ENCODE measurements at places on chromosomes 5 and 9.

GRCh38 chr5:169746147-169746694 is 109.1 kb downstream of the DOCK2 start:
- DNase-seq, result no peak

- no peak for DNase-seq
Observed at GRCh38 chr5:169152946-169153345, 148.0 kb downstream of the SLIT3 start.

DNA sequence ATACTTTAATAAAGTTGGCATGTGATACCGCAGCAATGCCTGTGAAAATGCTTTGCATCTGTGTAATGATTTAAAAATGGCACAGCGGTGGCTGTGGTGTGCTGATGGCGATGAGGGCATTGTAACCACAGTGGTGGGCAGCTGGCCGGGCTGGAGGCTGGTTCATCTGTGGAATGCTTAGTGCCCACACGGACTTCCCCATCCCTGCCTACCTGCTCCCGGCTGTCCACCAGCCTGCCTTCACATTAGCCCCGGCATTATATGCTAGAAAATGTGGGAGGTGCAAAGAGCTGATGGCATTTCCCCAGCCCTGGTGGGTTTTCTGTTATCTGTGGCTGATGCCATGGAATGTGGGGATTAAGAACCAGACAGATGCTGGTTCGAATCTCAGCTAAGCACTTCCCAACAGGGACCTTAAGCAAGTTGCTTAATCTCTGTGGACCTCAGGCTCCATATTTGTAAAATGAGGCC is 2.9 kb upstream of the NDST1 start:
- no peak for DNase-seq

DNA sequence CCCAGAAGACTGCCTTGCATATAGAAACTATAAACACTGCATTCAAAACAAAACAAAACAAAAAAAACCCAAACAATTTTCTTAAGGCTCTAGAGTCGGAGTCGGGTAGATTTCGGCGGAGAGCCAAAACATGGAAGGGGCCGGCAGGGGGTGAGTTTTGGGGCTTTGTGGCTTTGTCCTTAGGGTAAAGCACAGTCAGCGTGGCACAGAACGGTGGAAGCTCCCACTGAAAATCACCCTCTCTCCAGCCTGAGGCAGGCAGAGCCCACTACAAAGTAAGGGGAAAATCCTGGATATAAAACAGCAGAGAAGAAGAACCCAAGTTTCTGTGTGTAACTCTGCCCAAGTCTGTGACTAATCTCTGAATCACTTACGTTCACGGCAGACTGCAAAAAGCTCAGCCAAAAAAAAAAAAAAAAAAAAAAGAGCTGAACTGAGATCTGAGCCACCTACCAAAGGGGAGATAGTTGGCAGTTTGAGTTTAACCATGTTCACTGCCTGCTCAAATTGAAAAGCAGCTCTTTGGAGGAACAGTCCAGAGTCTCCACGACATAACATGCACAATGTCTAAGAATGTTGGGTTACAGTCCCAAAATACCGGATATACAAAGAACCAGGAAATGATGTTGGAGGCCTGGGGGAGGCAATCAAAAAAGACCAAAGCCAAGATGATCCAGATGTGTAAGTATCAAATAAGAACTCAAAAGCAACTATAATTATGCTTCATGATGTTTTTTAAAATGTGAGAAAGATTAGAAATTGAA is 26.6 kb upstream of the OR2K2 start:
- peak; percentile 50 for DNase-seq

DNA sequence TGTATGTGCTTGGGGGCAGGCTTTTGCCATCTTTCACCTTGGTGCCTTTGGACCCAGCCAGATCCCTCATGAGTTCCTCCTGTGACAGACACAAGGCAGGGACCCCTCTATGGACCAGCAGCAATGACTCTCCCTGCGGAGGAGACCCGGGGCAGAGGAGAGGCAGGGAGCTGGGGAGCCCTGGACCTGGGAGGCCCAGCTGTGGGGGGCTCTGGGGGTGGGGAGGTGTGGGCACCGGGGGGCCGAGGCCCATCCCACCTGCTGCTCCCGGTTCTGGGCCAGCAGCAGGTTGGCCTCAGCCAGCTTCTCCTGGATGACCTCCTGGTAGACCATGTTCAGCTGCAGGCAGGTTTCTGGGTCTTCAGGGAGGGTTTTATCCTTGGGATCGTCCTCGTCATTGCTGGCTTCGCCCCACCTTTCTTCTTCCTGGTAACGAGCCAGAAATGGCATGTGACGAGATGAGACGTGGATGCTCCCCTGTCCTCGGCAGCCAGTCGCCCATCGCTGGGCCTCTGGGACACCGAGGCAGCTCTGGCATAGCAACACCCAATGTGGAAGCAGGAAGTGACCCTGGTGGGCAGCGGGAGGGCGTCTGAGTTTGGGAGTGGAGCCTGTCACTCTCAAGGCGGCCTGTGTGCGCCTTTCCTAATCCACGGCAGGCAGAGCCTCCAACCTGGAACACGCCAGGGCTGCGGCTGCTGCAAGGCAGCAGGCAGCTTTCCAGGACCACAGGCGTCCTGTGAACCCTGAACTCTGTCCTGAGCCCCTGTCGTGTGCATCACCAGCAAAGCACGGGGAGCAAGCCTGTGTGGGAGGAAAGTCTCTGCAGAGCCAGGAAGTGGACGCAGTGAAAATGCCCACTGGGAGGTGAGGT is 4.4 kb downstream of the SNAPC4 start:
- DNase-seq, result no peak

GRCh38 chr9:73347720-73348119 is 196.1 kb downstream of the ANXA1 start:
- no peak for DNase-seq

- DNase-seq, result no peak
Observed at GRCh38 chr9:91211919-91212318, 149.8 kb downstream of the AUH start.

DNA sequence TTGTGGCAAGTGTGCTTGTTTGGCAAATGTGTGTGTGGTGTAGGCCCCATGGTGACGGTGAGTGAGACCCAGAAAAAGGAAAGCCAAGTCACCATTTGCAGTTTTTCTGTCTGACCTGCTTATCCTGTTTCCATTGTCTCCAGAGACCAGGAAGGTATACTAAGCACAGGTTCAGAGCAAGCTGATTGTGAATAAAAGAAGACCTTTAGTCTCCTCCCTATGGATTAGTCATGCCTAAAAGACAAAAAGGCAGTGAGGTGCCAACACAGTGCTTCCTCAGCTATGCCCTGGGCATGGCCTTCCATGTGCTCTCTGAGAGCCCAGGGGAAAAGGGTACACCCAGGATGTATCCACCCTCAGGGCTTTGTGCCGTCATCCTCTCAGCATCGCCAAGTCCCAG is 49.2 kb upstream of the SHOC1 start:
- no peak for DNase-seq

- DNase-seq, result no peak
Observed at GRCh38 chr5:132044207-132044606, 16.2 kb upstream of the IL3 start.

DNA sequence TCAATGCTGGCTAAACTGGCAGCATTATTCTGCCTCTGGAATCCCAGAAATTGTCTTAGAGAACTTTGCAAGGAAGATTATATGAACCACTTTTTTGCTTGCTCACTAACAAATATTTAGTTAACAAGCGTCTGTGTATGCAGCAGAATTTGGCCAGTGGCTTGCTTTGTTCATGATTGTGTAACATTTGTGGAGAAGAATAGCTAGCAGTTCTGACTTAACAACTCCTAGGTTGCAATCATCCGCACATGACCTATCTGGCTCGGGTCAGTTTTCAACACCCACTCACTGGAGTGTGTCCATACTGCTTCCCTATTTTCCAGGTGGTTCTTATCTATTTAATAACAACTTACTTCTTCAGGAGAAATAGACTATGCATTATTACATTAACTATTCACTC is 98.5 kb downstream of the SNX18 start:
- DNase-seq, result no peak

DNA sequence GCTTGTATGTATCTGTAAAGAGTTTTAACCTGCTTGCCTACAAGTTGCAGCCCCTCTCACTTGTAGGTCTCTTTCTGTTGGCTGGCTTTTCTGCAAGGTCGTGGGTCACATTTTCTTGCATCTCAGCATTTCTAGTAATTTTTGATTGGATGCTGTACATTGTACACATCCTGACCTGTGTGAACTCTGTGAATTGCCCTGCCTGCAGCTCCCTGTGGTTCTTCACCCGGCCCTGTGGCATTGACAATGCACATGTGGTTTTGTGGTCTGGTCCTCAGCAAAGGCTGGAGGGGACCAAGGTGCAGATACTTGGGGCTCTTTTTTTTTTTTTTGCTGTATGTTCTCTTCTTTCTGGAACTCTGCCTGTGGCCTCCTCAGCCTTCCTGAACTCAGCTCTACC is 53.6 kb downstream of the WNK2 start:
- no peak for DNase-seq

- peak; percentile 15 for DNase-seq
Observed at GRCh38 chr9:72871685-72872084, 81.2 kb downstream of the ALDH1A1 start.

- DNase-seq, result no peak
Observed at GRCh38 chr5:118076490-118076889, 911.9 kb downstream of the DTWD2 start.

GRCh38 chr5:175728885-175729828 is 71.3 kb downstream of the HRH2 start:
- no peak for DNase-seq

- DNase-seq, result no peak
Observed at GRCh38 chr9:121627427-121627826, 24.0 kb upstream of the DAB2IP start.

GRCh38 chr5:179559284-179560252 is 9.2 kb downstream of the RUFY1 start:
- DNase-seq, result peak; percentile 99

DNA sequence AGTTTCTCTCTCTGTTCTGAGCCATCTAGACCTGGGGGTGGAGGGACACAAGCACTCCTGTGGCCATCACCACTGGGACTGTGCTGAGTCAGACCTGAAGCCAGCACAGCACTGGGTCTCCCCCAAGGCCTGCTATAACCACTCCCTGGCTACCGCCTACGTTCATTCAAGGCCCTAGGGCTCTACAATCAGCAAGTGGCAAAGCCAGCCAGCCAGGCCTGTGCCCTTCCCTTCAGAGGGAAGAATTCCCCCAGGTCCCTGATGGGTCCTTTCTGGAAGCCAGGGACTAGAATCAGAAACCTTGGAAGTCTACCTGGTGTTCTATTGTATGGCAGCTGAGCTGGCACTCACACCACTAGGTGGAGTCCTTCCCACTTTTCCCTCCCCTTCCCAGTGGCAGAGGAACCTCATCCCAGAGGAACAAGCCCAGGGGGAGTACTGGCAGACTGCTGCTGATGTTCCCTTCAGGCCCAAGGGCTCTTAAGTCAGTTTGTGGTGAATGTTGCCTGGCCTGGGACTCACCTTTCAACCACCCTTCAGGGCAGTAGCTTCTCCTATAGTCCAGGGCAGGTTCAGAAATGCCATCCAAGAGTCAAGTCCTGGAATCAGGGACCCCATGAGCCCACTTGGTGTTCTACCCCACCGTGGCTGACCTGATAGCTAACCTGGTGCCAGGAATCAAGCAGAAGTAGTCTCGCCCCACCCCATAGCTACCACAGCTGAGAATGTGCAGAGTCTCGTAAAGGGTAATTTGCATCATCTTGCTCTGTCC is 20.0 kb downstream of the JMY start:
- DNase-seq, result no peak

GRCh38 chr9:137074657-137075274 is 2.6 kb upstream of the UAP1L1 start:
- no peak for DNase-seq

DNA sequence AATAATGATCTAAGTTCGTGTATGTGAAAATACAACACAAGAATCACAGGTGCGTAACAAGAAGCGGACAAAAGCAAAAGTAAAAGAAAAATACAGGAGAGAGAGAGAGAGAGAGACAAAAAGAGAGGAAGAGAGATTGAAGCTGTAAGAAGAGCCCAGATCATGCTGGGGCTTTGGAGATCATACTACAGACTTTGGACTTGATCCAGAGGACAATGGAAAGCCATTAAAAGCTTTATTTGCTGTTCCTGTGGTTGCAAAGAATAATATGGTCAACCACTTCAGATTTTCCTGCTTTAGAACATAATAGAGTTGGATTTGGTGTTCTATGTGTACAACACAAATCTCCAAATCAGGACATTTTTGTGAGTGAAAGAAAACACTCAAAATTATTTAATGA is 561.4 kb downstream of the CAAP1 start:
- no peak for DNase-seq

GRCh38 chr9:14525856-14526255 is 167.4 kb downstream of the ZDHHC21 start:
- no peak for DNase-seq

DNA sequence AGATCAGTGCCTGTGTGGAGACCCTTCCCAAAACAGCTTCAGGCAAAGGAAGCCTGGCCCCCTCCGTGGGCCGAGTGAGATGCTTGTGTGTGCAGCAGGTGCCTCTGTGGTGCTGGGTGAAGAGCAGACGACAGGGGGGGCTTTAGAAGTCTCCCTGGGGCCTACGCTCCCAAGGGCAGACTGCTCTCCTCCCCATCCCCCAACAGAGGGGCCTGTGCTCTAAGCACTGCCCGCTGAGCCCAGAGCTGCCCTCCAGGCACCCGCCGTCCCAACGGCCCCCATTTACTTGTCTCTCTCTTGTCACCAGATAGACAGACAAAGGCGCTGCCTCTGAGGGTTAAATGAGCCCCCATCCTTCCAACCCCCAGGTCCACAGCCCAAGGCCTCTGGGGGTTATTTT is 2.7 kb upstream of the LHX3 start:
- DNase-seq, result no peak

- DNase-seq, result no peak
Observed at GRCh38 chr5:146751781-146752401, 126.7 kb downstream of the PPP2R2B start.

DNA sequence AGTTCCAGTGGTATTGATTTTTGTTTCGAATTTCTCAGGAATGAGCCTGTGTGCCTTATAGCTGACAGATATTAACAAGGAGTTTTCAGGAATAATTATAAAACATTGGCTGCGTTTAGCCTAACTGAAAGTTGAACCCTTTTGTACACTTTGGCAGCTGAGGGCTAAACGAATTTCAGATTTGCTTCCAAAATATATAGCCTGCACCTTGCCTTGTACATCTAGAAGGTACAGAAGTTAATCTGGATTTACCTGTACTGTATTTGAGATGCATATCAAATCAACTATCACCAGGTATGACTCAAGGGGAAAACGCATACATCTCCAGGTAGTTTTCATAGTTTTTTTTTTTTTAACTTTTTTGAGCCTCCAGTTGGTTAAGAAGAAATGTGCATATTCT is 1.9 kb upstream of the MSX2 start:
- DNase-seq, result no peak

DNA sequence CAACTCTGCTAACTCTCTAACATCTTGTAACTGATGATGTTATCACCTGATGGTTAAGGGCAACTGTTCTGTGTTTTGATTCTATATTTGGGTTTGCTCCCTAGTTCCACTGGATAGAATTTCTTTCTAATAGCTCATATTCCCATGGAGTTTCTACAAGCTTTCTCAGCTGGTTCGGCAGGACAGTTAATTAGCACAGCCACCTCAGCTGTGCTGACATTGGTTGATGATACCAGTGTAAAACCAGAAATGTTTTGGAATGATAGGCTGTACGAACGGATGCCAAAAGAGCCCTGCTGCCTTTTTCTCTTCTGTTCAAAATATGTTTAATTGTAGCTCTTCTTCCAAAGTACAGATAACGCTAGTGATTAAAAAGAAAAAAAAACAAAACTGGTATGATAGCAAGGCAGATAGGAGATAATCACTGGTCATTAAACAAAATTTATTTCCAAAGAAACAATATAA is 440.5 kb upstream of the ZNF608 start:
- no peak for DNase-seq

Data from SW 1271 (cell line).